Fibroblast of mammary gland (primary cell): ENCODE measurements at places on chromosomes 5 and 9.

- peak; percentile 52 for DNase-seq
Observed at GRCh38 chr5:111961862-111962261, 204.9 kb upstream of the NREP start.

DNA sequence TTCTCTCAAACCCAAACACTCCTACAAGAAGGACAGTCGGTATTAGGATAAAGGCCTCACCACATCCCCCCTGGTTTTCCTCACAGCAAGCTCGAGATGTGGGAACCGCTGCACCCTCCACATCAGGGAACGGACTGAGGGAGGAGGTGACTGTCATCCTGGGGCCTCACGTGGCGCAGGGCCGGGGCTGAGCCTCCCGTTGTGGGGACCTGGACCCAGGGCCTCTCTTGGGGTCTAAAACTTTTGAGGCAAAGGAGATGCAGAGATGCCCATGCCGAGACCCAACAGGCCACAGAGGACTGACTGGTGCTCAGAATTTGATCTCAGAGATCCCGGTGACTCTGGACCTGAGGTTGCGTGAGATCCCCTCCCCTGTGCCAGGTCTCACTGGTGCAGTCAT, 72.7 kb downstream of the MRPL36 start:
- no peak for DNase-seq

- no peak for DNase-seq
Observed at GRCh38 chr9:79300068-79300467, 271.7 kb upstream of the TLE4 start.

GRCh38 chr9:131739959-131740648, at the start of gene RAPGEF1:
Gene RAPGEF1 (minus strand): TSS chr9:131740076. CDS start chr9:131739830, 246 bp downstream.
- no peak for DNase-seq

DNA sequence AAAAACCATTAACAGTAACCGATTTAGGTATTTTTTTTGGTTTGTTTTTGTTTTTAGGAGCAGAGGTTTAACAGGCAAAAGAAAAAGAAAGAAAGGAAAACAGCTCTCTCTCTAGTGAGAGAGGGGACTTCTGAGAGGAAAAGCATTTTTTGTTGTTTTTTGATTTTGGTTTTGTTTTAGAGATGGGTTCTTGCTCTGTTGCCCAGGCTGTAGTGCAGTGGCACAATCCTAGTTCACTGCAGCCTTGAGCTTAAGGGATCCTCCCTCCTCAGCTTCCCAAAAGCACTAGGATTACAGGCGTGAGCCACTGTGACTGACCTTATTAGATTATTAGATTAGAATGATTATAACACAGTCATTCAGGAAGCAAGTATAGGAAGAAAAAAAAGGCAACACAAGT, 10.1 kb downstream of the USP20 start:
- no peak for DNase-seq

DNA sequence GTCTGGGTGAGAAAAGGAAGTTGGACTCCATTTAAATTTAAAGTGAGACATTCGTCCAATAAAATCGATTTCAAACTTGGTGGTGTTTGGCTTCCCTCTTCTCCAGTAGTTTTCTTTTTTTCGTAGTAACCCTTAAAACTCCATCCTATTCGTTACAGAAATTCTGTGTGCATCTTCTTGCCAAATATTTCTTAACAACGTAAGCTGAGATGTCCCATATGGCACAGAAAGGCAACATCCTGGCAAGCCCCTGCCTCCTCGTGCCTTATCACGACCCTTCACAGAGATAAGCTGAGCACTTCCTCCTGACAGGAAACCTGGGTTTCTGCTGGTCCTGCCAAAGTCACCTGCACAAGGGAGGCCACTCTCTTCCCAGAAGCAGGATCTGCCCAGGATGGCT, 11.8 kb upstream of the ADAMTS2 start:
- DNase-seq: no peak

DNA sequence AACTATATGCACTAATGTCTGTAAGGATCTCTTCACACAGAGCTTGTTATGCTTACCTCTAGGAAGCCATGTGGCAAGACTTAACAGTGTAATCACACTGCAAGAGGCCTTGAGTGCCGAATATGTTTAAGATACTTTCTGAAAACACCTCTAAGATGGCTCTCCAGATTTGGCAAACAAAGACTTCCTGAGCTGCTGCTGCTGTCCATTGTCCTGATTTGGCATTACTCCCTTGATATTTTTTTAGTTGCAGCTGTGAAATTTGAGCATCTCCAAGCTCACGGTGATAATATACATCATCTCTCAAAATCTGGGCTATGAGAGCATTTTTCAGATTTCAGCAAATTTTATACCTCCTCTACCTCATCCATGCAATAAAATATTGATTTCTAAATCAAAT, 384.5 kb upstream of the CDH6 start:
- no peak for DNase-seq

- no peak for DNase-seq
Observed at GRCh38 chr5:170971-171800, 20.1 kb upstream of the LRRC14B start.

- DNase-seq: no peak
Observed at GRCh38 chr5:43581398-43581797, 21.6 kb upstream of the NNT start.

DNA sequence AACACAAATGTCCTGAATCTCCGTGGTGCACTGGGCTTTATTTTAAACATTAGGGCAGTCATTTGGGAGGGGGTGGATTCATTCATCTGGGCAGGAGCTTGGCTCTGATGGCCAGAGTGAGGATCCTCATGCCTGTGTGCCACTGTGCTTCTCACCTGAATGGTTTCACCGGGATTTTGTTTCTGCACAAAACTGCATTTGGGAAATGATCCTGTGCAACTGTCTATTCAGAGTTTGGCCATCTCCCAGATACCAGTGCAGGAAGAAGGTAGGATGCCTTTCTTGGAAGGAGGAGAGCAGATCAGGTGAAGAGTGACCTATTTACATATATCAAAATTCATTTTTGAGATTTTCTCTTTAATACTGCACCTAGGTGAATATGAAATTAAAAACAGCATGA, 514.4 kb upstream of the SEMA6A start:
- no peak for DNase-seq

DNA sequence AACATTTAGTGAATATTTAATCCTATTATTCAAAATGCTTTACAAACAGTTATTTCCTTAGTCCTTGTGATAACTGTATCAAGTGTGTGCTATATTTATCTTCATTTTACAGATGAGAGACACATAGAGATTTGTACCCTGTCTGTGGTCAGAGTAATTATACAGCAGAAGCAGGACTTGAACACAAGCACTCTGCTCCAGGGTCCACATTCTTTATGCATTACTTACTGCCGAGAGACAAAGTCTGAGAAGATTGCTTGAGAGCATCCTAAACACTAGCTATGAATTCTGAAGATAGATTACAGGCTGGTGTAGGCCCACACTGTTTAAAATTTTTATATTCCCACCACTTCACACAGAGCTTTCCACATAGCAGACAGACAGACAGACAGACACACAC, 926.1 kb upstream of the DMAC1 start:
- no peak for DNase-seq

DNA sequence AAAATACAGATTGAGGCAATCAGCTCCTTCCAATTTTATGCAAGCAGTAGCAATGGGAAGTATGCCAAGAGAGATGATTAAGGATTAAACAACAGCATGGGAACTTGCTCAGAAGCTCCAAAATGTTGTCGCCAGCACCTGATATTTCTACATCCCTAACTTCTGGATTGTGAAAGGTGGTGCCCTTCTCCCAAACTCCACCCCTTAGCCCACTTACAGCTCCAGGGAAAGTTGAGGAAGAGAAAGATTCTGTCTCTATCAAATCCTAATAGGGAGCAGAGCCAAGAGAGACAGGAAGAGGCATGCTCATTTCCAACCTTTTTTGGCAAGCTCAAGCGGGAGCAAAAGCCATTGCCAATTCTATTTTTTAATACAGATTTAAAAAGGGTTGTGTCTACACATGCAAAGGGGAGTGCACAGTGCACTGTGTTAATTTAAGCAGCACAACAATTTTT, 92.4 kb upstream of the NR3C1 start:
- DNase-seq: peak; percentile 95

DNA sequence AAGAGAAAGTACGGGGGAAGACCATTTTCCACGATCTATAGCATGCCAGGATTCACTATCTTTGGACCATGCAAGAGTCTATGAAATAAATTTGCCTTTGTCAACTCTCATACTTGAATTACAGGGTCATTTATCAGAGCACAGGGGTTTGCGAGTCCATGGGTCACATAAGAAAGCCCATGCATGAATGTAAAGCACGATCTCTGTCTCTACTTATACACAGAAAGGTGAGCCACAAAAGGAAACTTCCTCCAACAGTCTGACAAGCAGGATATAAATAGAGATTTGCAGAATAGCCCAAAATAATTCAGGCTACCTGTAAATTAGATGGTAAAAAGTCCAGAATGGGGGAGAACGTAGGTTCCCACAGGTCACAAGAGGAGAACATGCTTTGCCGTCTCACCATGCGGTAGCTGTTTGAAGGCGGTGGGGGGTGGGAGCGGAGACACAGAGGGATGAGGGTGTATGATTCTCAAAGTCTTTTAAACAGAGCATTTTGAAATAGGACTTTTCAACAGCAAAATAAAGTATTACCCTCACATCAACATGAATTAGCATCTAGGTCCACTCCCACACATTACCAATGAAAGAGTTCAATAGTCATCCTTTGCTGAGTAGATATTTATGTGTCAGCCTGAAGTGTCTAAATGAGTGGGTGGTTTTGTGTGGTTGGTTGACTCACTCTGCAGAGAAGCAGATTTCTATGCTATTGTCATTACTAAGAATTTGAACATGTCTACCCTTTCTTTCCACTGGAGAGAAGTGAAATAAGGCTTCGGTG, 279.7 kb downstream of the EBF1 start:
- peak; percentile 96 for DNase-seq

DNA sequence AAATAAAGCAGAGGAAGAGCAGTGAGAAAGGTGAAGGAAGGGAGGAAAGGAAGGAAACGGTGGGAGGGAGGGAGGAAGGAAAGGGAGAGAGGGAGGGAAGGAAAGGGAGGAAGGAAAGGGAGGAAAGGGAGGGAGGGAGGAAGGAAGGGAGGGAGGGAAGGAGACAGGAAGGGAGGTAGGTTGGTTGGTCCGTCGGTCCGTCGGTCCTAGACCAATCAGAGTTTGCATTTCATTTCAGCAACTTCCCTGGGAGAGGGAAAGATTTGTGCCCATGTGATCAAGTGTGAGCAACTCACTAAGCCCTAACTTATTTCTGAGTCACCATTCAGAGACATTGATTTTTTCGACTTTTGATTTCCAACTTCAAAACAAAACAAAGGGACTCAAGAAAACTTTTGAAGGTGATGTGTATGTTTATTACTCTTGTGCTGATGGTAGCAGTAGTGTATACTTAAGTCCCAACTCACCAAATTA, 18.8 kb downstream of the NANS start:
- peak; percentile 95 for DNase-seq

DNA sequence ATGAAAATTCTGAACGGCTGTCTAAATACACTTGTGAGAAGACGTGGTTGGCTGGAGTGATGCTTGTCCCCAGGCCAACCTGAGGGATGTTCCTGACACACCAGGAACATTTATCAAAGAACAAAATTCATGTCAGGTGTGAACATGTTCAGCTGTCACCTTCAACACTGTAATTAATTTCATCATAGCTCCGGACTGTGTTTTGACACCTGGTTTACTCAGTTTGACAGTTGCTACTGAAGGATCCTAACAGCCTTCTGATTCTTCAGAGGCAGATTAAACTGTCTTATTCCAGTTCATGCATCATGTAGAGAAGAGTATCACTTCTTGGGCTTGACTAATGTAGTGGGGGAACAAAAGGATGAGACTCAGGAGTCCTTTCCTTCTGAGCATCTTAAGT, 134.1 kb downstream of the NPR3 start:
- DNase-seq: no peak

DNA sequence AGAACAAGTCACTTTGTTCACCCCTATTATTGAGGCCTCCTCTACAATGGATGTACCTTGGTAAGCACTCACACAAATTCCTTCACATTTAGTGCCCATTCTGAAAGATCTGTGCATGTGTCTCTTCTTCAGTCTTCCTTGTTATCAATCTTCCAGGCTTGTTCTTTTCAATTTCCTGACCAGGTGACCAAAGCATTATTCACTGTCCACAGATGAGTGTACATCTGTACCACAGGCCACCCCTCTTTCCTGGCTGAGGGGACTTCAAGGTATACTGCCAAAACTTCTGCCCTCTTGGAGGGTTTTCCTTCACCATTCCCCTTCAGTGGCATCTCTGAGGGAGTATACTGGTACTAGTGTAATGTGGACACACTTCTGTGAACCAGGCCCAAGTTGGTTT, 25.5 kb upstream of the STOM start:
- no peak for DNase-seq

- no peak for DNase-seq
Observed at GRCh38 chr9:125496313-125496834, 210.6 kb downstream of the MAPKAP1 start.

DNA sequence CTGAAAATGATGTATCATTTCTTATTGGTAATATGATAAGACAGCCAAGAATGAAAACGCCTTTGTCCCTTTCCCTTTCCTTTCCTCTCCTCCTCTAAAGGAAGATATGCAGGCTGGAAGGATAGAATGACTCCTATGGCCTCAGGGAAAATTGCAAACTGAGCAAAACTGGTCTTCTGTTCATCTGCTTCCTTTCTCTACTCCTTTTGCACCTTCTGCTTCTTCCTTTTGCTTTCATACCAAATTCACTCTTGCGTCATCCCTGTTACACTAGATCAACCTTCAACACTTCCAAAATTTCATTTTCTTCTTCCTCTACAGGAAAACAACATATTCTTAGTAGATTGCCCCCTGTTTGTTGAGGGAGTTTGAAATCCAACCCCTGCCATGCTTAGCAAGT, 234.1 kb downstream of the ADAMTS6 start:
- DNase-seq: no peak

GRCh38 chr5:180350711-180351465, 2.2 kb downstream of the GFPT2 start:
- no peak for DNase-seq

GRCh38 chr9:89361816-89362646, 43.7 kb downstream of the SECISBP2 start:
- no peak for DNase-seq

DNA sequence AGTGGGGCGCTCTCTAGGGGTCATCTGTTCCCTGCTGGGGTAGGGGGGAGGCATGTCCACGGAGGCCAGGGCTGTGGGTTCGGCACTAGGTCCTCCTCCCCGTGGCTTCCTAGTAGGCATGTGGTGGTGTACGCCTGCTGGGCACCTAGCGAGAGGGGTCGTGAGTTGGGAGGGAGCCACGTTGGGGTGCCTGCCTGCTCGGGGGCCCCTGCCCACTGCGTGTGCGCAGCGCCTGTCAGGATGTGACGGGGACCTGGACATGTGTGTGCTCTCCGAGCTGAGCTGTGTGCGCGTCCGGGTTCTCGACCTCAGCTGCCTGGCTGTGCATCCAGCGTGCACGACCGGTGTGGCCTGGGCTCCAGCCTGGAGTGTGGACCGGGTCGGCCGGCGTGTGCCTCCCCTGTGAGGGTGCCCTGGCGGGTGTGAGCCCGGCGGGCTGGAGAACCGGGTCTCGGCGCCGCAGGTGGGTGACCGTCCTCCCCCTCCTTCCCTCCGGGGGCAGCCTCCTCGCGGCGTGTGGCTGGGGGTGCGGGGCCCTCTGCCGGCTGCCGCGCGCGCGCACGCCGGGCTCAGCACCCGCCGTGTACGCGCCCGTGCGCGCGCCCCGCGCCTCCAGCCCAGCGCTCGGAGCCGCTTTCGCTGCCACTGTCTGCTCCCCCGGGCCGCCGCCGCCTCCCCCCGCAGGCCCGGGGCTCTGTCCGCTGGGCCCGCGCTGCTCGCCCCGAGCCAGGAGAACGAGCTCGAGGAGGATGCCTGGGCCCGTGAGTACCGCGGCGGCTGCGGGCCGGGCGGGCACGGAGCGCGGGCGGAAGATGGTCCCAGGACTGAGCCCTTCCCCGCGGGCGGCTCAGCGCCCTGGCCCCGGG, at the start of gene PRR7:
Gene PRR7 (plus strand): TSS at position 615 of the 866 bp plus-strand sequence. CDS start 8,254 bp downstream, outside the sequence.
- DNase-seq: peak; percentile 58

GRCh38 chr5:96297867-96298266, 135.2 kb downstream of the PCSK1 start:
- DNase-seq: peak; percentile 96
